ENCODE measurements at places on chromosomes 5 and 9.
A peak's percentile ranks its signal among the peaks of the same experiment; 100 is the strongest.

GRCh38 chr5:126192226-126192625 lies 231.0 kb upstream of the GRAMD2B start:
- DNase-seq, result no peak

DNA sequence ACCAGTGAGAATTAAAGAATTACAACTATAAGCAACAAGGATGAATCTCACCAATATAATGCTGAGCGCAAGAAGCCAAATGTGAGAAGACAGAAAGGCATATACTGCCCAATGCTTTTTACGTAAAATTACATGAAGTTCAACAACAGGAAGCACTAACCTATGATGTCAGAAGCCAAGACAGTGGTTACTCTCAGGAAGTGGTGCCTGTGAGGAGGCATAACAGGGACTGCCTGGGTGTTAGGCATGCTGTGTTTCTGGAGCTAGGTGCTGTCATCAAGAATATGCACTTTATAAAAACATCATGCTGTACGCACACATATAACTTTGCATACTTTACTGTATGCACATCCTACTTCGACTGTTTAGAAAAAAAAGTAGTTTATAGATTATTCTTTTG lies 30.1 kb downstream of the FRMD3 start:
- no peak for DNase-seq

- peak; percentile 37 for DNase-seq
These were observed 6.7 kb upstream of the BRINP1 start for GRCh38 chr9:119375892-119376291.

- DNase-seq, result no peak
These were observed 494.9 kb downstream of the PSAT1 start for GRCh38 chr9:78791779-78792178.

DNA sequence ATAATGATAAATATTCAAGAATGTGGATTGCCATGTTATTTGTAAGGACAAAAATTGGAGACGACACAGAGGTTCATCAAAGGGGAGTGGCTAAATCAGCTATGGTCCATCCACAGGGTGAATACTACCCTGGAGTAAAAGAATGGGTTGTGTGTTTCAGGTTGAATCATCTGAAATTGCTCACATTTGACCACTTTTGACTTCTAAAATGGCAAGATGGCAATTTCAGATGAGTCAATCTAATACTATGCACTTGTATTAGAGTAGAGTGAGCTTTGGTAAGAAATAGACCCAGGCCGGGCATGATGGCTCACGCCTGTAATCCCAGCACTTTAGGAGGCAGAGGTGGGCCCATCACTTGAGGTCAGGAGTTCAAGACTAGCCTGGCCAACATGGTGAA lies 131.8 kb downstream of the GAPVD1 start:
- no peak for DNase-seq

DNA sequence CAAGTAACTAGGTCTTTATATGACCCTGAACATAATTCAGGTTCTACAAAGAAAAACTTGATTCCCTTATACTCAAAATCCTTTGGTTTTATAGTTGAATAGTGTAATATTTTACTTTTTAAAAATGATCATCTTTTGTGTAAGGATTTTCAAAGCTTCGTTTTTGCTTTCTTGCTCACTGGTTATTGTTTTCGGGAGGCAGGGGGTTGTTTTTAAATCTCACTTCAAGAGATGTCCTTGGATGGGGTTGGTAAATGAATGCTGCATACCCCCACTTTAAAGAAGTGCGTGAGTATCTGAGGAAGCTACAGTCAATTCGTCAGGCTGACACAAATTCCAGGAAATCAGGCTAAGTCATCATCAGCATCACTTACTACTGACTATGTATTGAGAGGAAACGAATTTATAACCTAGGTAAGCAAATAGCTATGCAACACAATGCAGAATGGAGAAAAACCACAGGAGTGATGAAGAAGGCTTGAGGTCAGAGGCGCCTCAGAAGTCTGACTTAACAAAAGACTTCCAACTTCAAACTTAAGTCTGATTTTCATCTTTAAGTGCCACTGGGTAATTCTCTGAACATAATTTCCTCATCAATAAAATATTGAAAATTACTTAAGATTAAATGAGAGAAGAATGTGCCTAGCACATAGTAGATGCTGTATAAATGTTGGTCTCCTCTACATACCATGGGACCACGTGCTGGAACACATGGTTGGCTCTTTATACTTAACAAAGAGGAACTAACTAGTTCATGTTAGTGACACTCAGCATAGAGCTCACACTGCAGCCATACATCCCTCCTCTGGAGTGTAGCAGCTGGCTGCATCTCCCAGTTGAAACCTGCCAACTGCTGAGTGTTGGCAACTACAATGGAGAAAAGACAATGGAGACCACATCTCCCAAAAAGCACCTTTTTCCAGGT lies 106.0 kb upstream of the KIF2A start:
- no peak for DNase-seq

DNA sequence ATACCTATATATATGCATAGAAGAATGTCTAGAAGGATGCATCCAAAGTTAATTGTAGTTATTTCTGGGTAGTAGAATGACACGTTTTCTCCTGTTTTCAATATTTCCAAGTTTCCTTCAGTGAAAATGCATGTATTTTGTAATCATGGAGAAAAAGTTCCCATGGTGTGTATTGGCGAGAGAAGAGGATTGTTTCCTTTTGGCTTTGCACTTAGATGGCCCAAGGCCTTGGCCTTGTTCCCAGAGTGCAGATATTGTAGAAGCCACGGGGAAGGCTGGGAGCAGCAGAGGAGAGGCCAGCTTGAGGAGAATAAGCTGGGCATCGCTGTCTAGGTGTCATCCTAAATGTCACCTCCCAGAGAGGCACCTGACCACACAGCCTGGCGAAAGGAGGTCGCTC lies 44.0 kb downstream of the IRF1 start:
- DNase-seq, result no peak

GRCh38 chr5:170265522-170265921 lies 32.1 kb downstream of the LCP2 start:
- DNase-seq, result peak; percentile 58

GRCh38 chr5:163964671-163965070 lies 459.3 kb downstream of the MAT2B start:
- no peak for DNase-seq

GRCh38 chr9:16304301-16304700 lies 566.2 kb downstream of the BNC2 start:
- no peak for DNase-seq

DNA sequence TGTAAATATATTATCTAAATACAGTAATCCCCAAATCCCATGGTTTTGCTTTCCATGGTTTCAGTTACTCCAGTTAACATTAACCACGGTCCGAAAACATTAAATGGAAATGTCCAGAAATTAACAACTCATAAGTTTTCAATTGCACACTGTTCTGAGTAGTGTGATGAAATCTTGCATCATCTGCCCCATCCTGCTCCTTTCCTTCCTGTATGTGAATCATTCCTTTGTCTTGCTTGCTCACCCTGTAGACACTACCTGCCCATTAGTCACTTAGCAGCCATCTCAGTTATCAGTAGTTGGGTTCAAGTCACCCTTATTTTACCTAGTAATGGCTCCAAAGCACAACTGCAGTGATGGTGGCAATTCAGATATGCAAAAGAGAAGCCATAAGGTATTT lies 1568.5 kb upstream of the WWC1 start:
- DNase-seq, result no peak

DNA sequence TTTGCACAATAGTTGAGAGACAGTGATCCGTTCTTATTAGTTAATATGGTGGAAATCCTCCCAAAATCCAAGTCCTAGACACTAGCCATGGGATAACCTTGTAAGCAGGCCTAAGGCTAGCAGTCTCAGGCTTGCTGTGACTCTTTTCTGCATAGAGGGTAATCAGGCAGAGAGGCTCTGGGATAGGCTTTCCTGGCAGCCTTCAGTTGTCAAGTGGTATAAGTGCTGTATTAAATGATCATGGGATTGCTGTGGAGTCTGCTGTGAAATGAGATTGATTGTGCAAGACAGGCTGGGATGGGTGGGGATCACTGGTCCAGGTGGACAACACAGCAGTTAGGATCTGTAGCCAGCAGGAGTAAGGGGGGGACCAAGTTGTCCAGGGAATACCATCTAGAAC lies 416.4 kb downstream of the TLE4 start:
- no peak for DNase-seq

DNA sequence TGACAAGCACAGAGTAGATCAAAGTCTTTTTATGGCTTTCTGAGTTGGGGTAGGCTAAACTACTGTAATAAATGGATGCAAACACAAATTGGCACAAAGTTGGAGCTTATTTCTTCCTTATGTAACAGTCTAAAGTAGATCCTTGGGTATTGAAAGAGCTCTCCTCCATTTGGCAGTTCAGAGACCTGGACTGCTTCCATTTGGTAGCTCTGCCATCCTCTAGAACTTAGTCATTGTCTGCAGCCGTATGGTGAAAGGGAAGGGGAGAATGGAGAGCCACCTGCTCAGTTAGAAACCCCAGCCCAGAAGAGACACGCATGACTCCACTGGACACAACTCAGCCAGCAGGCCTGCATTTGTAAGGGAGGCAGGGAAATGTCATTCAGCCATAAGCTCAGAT lies 345.0 kb downstream of the DMAC1 start:
- DNase-seq, result no peak

GRCh38 chr9:128121924-128122808 lies 5.4 kb downstream of the PTGES2 start:
- DNase-seq, result no peak

DNA sequence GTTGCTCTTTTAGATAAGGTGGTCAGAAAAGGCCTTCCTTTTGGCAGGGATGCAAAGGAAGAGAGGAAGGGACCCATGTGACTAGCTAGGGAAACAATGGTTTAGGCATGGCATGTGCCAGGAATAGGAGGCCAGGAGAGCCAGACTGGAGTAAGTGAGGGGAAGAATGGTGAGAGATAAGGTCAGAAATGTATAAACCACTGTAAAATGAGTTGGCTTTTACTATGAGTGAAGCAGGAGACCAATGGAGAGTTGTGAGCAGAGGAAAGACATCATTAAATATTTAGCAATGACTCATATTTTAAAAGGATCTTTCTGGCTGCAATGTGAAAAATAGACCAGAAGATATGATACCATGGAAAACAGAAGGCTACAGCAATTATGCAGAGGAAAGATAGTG lies 50.9 kb downstream of the AP3B1 start:
- DNase-seq, result no peak

DNA sequence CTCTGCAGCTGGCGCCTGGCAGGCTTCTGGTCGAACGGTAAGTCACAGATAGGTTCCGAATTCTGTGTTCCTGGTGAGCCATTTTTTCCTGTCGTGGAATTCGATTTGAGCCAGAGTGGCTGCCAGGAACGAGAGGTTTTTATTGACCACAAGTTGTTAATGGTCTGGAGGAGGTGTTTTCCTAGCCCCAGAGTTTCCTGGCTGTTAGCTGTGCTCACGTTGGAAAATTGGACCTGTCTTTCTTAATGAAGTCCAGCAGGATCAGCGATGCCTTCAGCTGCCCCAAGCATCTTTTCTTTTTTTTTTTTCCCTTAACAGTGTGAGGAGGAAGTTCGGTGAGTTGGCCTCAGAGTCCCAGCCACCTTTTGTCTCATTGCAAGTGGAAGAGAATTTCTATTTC lies 62.9 kb downstream of the COL5A1 start:
- no peak for DNase-seq

- DNase-seq, result no peak
These were observed 536 bp upstream of the SLC6A7 start for GRCh38 chr5:150189326-150189725.

GRCh38 chr5:109412981-109413402 lies 3.2 kb upstream of the PJA2 start:
- DNase-seq, result no peak

DNA sequence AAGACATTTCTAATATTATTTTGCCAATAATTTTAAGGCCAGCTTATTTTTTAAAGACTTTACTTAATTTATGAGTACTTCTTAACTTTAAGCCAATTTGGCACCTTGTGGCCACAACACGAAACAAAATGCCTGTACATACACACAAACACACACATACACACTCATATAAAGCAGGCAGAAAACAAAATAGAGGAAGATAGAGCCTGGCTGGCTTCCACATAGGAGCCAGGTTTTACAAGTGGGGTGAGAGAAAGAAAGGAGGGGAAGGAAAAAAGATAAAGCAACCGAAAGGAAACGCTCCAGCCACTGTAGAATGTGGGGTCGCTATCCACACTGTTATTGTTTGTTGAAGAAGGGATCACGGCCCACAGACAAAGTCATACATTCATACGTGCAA lies 10.4 kb downstream of the GMCL2 start:
- no peak for DNase-seq

GRCh38 chr9:76676857-76677256 lies 87.4 kb upstream of the PCA3 start:
- DNase-seq, result no peak

DNA sequence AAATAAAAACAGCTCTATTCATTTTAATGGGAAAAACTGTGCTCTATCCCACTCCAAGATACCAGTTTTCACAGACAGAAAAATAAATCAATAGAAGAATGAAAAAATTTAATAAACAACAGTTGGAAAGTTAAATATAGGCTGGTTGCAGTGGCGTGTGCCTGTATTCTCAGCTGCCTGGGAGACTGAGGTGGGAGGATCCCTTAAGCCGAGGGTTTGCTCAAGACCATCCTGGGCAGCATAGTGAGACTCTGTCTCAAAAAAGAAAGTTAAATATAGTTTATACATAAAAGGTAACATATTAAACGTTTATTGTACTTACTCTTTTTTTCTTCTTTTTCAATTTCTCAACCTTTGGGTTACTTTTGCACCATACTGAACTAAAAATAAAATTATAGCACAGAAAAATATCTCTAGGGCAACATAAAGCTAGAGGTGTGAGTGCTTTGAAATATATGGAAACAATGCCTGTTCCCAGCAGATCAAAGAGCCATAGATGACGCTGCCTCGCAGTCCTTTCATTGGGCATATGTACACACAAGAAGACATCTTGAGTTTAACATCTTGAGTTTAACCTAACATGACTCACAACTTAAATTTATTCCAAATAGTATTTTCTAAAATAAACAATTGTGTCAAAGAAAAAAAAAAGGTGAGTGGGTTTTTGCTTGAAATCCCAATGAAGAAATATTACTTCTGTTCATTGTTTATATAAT lies 25.7 kb upstream of the KLF9 start:
- no peak for DNase-seq

DNA sequence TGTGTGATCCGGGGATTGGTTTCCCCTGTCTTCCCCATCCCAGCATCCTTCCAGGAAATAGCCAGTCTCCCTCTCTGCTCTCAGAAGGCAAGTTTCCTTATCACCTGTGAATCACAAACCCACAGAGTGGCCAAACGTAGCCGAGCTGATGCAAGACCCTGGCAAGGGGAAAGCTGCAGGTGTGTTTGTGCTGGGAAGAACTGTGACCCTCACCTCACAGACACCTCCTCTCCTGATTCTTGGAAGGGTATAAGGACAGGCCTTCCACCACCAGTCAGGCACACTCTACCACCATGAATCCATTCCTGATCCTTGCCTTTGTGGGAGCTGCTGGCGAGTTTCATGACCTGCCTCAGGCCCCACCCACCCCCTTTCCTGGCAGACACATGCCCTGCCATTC lies at the start of gene PRSS3:
Gene PRSS3, plus strand, starts transcription at position 281 of the 400 bp plus-strand sequence. Its CDS starts 13 bp downstream, at position 294.
- DNase-seq, result peak; percentile 5

GRCh38 chr9:33153666-33154065 lies 13.5 kb downstream of the B4GALT1 start:
- DNase-seq, result no peak

DNA sequence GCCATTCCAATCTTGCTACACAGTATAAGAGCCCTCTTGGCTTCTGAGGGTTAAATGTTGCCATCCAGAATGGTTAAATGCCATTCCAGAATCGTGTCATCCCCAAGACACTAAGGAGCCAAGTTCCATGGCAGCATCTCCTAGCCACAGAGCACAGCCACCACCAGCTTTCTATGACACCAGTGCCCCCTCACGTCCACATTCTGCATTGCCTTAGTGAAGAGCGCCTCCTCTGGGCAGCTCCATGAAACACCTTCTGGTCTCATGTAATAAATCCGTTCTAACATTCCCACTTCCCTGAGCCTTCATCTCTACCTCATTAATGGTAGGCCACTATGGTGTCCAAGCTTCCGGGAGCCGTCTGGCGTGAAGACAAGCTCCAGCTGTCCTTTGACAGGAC lies 12.4 kb downstream of the CBY3 start:
- peak; percentile 83 for DNase-seq
